ENCODE measurements at places on chromosomes 1 and 21.

- DNase-seq = peak; percentile 96
Measured at GRCh38 chr1:180131510-180131909, 23.2 kb upstream of the QSOX1 start.

- DNase-seq = no peak
Measured at GRCh38 chr1:54291276-54292001, 91.5 kb downstream of the MRPL37 start.

DNA sequence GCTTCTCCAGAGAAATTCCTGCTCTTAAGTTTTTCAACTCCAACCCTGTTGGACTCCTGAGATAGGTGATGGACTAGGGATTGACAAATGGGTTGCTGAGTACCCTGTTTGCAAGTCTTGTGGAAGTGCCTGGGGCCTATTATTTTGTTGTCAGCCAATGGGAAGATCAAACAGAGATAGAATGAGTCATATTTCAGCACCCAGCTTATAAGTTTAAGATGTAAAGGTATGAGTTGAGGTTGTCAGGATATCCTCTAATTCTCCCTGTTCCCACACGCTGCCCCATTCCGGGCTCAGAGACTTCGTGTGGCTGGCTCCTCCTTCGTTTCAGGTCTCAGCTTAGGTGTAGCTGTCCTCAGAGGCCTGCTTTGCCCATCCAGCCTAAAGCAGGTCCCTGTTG is 91.8 kb downstream of the CENPF start:
- DNase-seq = no peak

DNA sequence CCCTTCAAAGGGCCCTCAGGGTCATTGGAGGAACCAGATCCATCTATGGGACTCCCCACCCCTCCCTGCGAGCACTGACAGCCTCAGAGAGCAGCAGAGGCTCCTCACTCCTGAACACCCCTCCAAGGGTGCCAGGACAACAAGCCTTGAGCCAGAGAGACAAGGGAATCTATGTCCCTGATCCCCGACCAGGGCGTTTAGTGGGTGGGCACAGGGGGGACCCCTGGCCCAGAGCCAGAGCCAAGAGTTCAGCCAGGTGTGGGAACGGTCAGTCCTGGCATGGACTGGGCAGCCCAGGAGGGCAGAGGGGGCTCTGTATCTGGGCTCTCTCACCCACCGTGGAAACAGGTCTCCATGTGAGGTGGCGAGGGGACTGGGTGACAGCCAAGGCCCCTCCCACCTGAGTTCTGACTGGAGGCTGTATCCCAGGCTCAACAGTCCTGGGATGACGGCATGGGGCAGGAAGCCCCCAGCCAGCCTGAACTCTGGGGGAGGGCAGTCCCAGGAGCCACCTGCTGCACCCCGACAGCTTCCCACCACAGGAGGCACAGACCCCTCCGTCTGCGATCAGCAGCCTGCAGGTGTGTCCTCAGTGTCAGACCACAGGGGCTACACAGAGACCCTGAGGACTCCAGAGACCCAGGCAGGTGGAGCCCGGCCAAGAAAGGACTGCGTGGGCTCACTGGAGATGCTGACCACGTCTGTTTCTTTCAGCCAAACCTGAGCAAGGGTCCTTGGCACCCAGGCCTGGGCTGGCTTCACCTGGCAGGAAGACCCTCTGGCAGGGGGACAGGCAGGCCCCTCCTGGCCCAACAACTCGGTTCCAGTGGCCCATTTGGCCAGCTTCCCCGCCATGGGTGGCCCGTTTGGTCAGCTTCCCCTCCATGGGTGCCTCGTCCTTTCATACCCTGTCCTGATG is 11.2 kb upstream of the SRARP start:
- no peak for DNase-seq

GRCh38 chr1:226950871-226951270 is 10.8 kb downstream of the COQ8A start:
- no peak for DNase-seq

GRCh38 chr1:24321697-24322469 is 2.7 kb downstream of the GRHL3 start:
- peak; percentile 80 for DNase-seq

DNA sequence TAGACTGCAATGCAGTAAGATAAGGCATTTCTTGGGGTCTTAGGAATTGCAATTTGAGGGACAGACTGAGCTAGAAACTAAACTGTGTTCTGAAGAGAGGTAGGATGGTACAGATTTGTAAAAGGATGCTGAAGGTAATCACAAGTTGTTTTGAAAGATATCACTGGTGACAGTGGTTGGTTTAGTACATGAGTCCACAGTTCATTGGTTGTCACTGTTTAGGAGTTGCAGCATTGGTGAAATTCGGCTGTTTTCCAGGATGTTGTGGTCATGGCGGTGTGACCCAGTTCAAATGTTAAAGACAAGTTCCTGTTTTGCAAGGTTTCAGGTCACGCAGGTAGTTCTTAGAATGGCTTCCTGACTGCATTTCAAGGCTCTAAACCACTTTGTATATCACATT is 292.8 kb upstream of the B3GALT2 start:
- no peak for DNase-seq

DNA sequence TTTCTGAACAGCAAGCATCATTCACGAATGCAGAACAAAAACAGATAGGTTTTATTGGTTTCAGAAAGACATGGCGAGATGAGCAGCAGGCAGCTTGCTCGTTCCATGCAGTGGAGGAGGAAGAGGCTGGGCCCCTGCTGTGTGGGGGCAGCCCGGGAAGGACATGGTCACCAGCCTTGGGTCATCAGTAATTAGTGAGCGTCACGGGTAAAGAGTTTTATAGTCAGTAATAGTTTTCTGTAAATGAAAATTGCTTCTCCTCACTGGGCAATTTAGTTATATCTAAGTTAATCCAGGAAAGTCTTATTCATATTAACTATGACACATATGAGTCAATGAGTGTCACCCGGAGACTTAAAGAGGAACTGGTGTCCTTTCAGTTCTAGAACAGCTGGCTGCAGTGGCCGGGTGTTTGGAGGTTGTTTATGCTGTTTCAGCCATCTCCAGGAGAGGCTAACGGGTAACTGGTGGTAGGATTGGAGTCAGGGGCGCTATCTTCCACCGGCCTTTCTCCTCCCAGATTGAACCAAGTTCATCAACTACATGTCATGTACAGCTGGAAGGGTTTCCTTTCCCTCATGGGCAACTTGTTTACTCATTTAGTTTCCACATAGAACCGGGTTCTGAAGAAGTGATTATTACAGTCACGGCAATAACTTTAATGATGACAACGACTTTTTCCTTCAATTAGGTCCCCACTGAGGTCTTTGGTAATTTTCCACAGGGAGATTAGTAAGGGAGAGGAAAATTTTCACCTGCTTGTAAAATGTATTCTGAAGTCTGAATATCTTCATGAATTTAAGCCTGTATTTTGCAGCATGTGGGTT is 34.6 kb upstream of the SLC45A1 start:
- DNase-seq = no peak

- no peak for DNase-seq
Measured at GRCh38 chr1:15755646-15756040, 3.0 kb upstream of the FBLIM1 start.

DNA sequence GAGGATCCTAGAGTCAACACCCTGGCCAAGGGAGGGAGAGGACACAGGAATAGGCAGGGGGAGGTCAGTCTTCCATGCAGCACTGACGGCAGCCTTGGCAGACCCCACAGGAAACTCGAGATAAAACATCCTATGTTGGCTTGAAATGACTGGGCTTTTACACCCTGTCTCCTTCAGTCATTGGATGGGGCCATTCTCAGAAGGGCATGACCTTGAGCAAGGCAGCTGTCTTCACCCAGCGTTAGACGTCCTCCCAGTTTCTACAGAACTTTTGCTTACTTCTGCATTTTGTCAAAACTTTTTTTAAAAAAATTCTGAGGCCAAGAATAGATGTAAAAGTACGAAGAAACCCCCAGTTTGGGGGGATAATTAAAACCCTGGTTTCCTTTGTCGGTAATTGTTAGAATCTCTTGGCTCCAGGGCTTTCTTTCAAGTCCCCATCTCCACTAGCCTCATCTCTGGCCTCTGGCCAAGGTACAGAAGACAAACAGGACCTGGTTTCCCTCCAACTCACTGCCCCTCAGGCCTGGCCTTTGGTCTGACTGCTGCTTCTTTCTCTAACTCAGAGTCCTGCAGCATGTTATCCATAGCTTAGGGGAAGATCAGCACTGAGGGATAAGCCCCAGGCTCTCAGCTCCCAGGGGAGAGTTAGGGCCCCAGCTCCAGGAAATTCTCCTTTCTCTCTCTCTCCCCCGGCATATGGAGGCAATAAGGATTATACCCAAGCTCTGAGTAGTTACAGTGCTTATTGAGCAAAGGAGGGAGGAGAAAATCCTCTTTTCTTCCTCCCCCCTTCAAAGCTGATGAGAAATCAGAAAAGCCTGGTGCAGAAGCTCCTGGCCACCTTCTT is 51.6 kb upstream of the KCND3 start:
- no peak for DNase-seq
